ENCODE measurements at places on chromosomes 2 and 18. TPM values are rescaled to one million over a fixed set of nuclear protein-coding genes. Genes with fewer than 3 reads are reported as not detected.

The AFG3L2 gene
- total RNA-seq, result 36.9 TPM

The CDH7 gene
- not detected for total RNA-seq

The ZSCAN30 gene
- 0.56 TPM for total RNA-seq

The ANKRD62 gene
- not detected for total RNA-seq

The DLX1 gene
- 3.5 TPM for total RNA-seq

The NT5DC4 gene
- total RNA-seq, result not detected

The ASPRV1 gene
- 0.37 TPM for total RNA-seq

The COLEC11 gene
- total RNA-seq, result 0.67 TPM

The FASTKD2 gene
- 33.4 TPM for total RNA-seq

The ALPG gene
- total RNA-seq, result not detected

The C2orf66 gene
- total RNA-seq, result 0.09 TPM

The RAB6C gene
- total RNA-seq, result not detected

The MOCOS gene
- 2.7 TPM for total RNA-seq

The PER2 gene
- total RNA-seq, result 3.3 TPM

The ALPP gene
- 0.35 TPM for total RNA-seq

The MEIS1 gene
- total RNA-seq, result 2.6 TPM

The NPAS2 gene
- total RNA-seq, result 119 TPM

The RESP18 gene
- total RNA-seq, result not detected

The C2orf74 gene
- 17.1 TPM for total RNA-seq

Data from A549 treated with CpdA at 1 μM for 4 hours (cell line).